ENCODE measurements at places on chromosomes 4 and X.

DNA sequence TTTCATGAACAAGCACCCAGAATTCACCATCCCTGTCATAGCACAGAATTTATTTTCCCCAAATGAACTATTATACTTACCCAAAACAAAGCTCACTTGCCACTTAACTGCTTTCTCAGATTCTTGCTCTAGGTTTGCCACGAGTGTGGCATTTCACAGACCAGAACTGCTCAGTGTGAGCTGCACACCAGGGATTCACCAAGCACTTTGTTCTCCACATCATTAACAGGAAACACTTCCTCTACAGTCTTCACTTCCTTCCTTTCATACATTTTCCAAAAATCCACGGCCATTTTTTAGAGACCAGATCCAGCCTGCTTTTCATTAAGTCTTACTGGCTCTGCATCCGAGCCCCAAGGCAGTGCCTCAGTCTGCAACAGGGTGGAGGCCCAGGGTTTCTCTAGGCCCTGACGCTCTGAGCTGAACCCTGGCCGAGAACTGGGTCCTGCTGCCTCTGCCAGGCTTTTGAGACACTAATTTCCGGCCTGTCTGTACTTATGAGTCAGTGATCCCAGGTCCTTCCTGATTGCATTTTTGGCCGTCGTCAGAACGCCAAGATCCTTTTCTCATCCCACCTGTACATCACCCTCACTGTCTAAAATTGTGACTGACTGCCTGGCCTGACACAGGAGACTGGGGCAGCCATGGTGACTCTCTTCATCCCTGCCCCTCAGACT lies 67.6 kb upstream of the MTNR1A start:
- DNase-seq: peak; percentile 64

- DNase-seq: no peak
These were observed 875.4 kb downstream of the ADGRL3 start for GRCh38 chr4:62075521-62075920.

DNA sequence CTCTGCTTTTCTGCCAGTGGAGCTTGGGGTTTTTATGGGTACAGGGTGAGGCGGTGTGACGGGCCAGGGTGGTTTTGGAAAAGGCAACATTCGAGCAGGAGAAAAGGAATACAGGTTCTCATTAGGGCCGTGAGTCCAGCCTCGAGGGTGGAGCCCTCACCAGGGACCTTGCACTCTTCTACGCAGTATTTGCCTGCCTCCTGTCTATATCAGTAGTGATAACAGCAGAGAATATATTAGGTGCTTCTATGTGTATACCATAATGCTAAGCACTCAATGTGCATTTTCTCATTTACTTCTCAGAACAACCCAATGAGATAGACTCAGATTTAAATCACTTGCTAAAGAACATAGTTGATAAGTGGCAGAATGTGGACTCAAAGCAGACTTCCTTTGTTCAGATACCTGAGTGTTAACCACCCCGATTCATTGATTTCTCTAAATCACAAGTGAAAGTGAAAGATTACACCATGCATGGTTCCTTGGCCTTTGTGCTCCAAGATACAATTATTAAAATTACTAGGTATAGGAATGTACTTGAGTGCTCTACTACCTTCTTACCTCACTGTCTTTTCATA lies 403.9 kb downstream of the PCDH7 start:
- no peak for DNase-seq

GRCh38 chr4:42653626-42654560 lies 3.0 kb downstream of the ATP8A1 start:
- DNase-seq: no peak

- DNase-seq: no peak
These were observed 258.1 kb upstream of the NOCT start for GRCh38 chr4:138757432-138757831.

- DNase-seq: no peak
These were observed 469.8 kb upstream of the CPEB2 start for GRCh38 chr4:14532436-14532835.

GRCh38 chrX:139882299-139882698 lies 50.6 kb downstream of the ATP11C start:
- DNase-seq: no peak

DNA sequence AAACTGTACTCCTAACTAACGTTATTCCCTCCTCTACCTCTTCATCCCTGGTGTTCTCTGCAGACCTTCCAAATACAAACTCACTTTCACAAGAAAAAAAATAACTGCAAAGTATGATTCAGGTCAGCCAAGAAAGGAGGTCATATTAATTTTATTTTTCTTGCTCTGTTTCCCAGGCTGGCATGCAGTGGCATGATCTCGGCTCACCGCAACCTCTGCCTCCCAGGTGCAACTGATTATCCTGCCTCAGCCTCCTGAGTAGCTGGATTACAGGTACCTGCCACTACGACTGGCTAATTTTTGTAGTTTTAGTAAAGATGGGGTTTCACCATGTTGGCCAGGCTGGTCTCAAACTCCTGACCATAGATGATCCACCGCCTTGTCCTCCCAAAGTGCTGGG lies 156.6 kb downstream of the CHIC2 start:
- no peak for DNase-seq

DNA sequence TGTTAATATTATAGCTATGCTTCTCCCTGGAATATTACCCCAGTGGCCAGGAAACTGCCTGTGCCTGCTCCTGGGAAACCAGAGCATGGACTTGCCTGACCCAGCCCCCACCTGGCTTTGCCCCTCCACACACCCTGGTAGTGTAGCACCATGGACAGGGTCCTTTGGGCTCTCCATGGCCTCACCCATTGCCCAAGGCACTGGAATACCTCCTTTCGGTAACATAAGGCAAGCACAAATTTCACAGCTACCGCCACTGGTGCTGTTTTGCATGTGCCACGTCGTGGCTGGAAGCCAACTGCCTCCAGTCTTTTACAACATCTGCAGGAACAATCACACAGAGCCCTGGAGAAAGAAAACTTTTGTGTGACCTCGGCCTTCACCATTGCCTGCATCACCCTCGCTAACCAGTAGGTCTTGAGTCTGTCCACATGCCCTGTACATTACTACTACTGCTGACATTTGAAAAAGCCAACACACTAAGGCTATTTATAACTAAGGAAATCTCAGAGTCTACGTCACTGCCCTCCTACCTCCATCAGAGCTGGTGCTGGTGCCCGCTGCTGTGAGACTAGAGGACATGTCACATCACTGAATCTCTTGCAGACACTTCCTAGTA lies 47.7 kb downstream of the HPGD start:
- no peak for DNase-seq

GRCh38 chrX:110407910-110408545 lies 49.4 kb downstream of the RTL9 start:
- DNase-seq: no peak

DNA sequence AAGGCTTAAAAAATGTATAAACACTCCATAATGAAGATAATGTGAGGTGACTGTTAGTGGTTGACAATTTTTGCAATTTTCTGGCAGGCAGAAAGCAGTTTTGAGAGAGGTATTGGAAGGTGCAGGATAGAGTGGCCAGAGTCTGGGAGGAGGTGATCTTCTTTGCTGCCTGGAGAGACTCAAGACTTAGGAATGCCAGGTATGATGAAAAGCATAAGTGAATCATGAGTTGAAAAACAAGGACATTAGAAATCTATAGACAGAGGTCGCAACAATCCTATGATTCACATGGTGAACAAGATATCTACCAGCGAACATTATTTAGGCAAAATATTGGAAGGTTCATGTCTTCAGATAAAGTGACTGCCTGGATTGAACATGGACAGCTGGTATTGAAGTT lies 118.5 kb downstream of the CFAP299 start:
- DNase-seq: no peak

DNA sequence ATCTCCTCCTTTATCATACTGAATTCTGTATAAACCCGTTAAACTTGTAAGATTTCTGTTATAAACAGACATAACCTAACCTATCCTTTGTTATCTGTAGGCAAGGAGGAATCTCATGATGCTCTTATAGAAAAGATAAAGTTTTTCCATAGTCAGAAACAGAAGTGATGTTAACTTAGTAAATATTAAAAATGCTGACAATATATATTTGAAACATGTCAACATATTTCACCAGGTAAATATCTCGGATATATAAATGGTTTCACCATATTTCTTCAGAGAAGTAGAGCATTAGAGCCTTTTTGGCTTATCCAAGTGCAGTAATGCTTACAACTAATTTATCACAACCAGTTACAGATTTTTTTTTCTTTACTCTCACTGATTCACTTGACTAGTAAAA lies 625.9 kb downstream of the PDHA2 start:
- DNase-seq: no peak

DNA sequence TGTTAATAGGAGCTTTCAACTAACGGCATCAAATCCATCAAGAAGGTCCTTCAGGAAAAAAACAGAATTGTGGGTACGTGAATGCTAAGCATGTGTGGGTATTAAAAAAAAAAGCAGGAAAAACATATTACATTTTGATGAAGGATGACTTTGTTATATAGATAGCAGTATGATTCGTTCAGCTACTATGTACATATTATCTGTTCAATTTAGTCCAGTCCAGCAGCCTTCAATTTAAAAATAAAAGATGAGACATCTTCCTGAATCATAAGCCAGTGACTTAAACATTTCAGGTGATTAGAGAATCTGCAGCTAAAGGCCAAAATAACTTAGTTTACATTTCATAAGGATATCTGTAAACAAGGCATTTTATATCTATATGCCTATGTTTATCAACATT lies 63.4 kb downstream of the LCORL start:
- DNase-seq: no peak

DNA sequence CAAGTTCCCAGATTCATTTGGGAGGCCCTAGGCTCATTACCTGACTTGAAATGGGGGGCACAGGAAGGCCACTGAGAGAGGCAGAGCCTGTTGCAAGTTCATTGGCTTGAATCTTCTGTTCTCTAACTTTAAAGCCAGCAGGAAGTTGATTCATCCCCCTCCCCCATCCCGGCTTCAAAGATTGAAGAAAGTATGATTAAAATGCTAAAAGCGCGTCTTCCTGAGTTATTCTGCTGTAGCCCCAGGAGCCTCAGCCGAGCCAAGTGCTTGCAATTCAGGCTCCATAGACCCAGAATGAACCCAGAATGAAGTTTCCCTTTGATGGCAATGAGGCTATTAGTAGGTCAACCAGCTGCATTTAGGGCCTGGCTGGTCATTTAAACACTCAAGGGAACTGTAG lies 14.7 kb downstream of the CHST7 start:
- no peak for DNase-seq

- DNase-seq: no peak
These were observed 20.0 kb downstream of the TMEM154 start for GRCh38 chr4:152659806-152660205.

GRCh38 chr4:128635141-128635954 lies 174.2 kb upstream of the JADE1 start:
- DNase-seq: no peak

DNA sequence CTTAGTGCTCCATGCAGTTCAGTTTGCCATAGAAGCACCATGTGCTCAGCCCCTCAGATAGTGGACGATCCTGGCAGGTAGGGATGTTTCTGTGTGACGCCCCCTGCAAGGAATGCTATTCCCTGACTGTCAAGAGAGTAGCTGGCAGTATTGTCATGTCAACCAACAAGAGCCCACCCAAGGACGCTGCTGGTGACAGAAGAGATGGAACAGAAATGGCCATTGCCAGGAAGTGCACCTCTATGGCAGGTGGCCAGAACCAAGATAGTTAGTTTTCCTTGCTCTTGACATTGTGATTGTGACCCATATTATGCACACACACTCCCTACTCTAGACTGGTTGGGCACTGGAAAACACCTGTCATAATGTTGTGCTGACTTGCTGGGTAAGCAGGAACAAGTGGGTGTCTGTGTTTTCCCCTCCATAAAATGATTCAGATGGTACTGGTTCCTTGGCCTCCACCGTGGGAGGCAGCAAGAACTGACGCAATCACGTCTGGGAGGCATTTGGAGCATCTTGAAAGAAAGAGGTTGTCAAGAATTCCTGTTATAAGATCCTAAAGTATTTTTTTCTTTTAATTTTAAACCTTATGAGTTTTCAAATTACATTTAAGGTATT lies 507.9 kb downstream of the MID1IP1 start:
- DNase-seq: peak; percentile 3

DNA sequence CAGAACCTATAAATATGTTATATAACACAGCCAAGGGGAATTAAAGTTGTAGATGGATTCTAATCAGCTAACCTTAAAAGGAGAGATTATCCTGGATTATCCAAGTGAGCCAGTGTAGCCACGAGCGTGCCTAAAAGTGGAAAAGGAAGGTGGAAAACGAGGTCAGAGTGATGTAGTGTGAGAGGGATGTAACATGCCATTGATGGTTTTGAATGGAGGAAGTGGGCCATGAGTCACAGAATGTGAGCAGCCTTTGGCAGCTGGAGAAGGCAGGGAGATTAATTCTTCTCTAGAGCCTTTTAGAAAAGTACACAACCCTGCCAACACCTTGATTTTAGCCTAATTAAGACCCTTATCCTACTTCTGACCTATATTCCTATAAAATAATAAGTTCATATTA lies 149.1 kb downstream of the SLC39A8 start:
- peak; percentile 9 for DNase-seq

- no peak for DNase-seq
These were observed 27.5 kb downstream of the FBXW7 start for GRCh38 chr4:152508386-152508785.

GRCh38 chrX:124343016-124343415 lies 3.3 kb upstream of the SH2D1A start:
- no peak for DNase-seq

DNA sequence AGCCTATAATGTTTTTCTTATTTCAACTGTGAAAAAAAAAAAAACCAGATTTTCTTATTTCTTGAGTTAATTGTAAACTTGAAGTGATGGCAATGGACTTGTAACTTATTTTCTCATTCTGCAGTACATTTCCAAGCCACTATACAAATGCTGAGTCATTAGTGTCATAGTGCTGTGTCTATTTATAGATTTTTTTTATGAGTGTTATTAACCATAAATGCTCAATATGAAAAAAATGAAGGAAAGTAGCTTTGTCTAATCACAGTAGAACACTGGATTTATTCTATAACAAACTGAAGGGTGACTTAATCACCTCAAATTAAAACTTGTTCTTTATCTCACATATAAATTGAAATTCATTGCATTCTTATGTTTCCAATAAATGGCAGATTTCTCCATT lies 718.6 kb downstream of the CCSER1 start:
- DNase-seq: no peak

- no peak for DNase-seq
These were observed 91.2 kb downstream of the RTL5 start for GRCh38 chrX:72040506-72040905.

DNA sequence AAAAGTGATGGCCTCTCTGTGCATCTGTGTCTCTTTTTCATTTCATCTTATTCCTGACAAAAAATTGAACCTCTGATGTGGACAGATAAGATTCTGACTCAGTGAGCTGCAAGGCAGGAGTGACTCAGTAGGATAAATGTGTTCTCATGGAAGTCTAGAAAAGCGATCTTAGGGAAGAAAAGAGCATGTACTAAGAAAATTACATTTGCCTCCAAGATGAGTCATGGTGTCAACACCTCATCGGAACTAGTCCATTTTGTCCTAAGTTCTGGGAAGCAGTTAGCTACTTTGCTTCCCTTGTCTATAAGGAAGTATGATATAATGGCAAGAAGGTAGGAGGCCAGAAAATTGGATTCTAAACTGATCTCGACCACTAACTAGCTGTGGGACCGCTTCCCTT lies 83.5 kb upstream of the AFF2 start:
- no peak for DNase-seq
